ENCODE measurements at places on chromosomes 4 and X. TPM values are rescaled to one million over a fixed set of nuclear protein-coding genes. Genes with fewer than 3 reads are reported as not detected.

DNA sequence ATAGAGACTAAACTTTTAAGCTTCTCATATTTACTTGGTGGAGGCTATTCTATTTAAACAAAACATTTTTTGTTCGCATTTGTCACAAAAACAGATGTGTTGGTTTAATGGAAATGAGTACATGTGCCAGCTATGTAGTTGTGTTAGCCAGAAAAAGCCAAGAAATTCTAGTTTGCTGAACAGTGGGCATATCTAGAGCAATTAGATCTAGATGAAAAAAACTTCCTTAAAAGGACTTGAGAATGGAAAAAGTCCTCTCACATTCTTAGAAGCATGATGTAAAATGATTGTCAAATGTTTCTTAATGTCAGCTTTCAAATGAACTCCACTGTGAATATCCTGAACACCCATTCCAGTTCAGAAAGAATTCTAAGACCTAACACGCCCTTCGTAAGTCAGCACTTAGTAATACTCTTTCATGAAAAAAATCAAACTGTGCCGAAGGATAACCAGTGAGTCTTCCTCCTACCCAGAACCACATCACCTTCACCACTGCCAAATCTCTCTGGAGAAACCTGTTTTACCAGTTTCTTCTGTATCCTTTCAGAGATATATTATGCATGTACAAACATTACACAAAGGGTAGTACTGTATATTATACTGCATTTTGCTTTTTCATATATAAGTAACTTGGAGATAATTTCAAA is 28.2 kb downstream of the PHKA1 start:
- no peak for DNase-seq

DNA sequence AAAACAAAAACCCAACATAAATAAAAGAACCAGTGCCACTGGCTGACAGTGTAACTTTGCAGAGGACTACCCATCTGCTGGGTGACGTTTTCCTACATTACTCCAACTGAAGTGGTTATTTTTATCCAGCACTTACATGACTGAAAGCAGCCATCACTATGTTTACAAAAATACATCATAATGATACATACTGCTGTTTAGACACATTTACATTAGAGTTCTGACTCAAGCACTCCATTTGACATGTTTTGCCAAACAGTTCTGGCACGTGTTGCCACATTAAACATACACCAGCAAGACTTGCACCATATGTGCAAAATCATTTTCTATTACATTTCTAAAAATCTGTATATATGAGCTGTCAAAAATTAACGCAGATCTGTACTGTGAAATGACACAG is 39.6 kb downstream of the BEND4 start:
- no peak for DNase-seq

- no peak for DNase-seq
Measured at GRCh38 chr4:99868126-99868596, 26.1 kb downstream of the LAMTOR3 start.

DNA sequence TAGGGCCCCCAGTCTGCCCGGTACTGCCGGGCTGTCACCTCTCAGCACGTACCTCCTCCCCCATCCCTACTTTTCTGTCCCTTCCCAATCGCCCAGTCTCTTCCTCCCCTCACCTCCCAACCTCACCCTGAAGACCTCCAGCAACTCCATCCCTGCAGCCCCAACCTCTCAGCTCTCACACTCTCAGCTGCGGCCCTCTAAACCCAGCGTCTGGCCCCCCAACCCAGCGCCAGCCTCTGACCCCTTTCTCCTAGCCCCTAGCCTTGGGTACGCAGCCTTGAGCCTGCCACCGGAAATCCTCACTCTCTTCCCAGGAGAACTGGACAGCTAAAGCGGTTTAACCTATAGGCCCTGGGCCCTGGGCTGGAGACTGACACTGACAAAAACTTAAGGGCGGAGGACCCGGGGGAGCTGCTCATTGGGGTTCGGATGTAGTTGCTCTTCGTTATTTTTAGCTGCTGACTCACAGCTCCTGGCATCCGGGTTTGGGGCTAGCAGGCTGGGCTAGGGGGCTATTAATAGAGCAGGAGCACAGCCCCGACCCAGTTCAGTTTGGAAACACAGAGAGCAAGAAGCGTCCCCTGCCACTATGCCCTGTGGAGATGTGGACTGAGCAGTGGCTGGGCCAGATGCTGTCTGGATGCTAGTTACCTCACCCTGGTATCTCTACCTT is 9.6 kb upstream of the DLG3 start:
- DNase-seq, result no peak

FGD1 gene
- 7.2 TPM for total RNA-seq

TLR7 gene
- 0.91 TPM for total RNA-seq

PPP3CA gene
- total RNA-seq, result 56.4 TPM
